NCI-H524 treated with DMSO at 0.1 percent for 48 hours (cell line): ENCODE measurements at places on chromosomes 4 and X.
A peak's percentile ranks its signal among the peaks of the same experiment; 100 is the strongest.

GRCh38 chr4:126630230-126630629, 1002.5 kb upstream of the INTU start:
- DNase-seq, result no peak

- DNase-seq, result no peak
These were observed 478.0 kb upstream of the CPEB2 start for GRCh38 chr4:14524276-14524675.

DNA sequence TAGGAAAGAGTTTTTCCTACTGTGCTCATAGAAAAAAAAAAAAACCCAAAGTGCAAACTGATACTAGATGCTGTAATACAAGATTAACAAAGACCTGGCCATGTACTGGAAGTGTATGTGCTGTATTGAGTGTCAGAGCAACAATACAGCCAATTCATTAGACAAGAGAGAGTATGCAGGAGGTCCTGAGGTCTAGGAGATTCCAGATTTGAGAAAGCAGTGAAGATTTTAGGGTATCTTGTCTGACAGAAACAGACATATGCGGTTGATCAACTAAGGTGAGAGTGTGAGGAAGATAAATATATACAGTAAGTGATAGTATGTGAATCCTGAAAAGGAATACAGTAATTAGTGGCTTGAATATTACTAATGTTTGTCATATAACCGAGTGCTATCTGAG, 3.0 kb downstream of the GPR174 start:
- no peak for DNase-seq

DNA sequence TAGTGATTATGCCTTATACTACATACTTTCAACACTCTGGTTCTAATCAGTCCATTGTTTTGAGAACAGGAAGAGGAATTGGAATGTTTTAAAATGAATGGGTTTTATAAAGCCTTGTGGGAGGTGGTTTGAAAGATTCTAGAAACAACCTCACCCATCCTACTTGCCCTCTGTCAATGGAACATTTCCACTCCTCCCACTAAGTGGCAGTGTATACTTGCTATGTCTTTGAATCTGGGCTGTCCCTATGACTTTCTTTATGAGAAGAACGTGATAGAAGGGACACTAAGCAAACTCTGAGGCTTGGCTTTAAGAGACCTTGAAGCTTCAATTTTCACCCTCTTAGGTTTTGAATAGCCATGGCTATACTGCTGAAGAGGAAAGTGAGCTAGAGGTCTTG, 611.2 kb downstream of the PPP4R3C start:
- peak; percentile 18 for DNase-seq

DNA sequence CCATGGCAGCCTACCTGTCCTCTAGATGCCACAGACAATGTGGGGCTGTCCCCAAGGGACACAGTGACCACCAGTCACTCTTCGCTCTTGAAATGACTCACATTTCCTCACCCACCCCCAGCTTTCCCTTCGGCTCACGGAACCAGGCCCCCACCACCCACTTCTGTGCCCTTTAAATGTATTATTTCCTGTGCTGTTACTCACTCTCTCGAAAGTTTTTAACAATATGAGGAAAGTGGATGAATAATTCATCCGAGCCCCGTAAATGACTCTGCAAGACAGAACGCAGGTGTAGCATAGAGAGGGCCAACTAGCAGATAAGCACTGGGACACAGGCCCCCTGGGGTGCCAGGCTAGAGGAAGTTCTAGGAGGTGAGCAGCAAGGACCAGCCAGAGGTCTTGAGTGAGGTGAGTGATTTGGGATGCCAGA, 179.5 kb upstream of the TBL1X start:
- no peak for DNase-seq

GRCh38 chrX:118038614-118039365, 77.8 kb downstream of the KLHL13 start:
- DNase-seq, result no peak

GRCh38 chrX:15497865-15498264, 2.7 kb upstream of the BMX start:
- no peak for DNase-seq

GRCh38 chr4:59381591-59381990, 1818.5 kb upstream of the ADGRL3 start:
- no peak for DNase-seq

DNA sequence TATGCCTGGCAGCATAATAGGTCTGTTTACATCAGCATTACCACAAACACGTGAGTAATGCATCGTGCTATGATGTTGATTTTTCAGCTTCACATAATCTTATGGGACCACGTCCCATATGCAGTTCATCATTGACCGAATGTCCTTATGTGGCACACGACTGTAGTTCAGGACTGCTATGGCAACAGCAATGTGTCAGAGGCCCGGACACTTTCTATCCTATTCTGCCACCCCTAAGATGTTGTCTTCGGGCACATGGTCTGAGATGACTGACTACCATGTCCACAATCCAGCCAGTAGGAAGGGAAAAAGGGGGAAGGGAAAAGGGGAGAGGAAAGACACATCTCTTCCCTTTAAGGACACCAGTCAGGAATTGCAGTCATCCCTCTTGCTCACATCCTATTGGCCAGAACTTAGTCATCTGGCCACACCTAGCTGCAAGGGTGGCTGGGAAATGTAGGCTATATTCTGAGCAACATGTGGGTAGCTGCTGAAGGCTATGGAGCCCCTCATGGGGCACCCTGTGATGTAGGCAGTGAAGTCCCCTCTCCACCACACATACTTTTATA, 196.0 kb upstream of the RBPJ start:
- no peak for DNase-seq

DNA sequence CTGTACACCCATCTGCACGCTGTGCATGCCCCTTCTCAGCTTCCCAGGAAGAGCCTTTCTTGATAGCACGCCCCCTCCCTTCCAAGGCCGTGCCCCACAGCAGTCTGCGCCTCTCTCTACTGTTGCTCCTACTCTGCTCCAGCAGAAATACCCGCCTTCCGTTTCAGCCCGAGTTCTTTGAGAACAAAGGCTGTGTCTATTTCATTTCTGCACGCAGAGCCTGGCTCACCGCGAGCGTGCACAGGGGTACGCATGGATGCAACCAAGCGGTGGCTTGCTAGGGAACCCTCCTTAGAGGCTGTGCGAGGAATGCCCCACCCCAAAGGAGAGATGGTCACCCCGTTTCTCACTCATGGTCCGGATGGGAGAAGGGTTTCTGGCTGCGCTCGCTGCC, 485 bp downstream of the AADAT start:
- DNase-seq, result peak; percentile 2

- DNase-seq, result no peak
These were observed 56.7 kb downstream of the HTRA3 start for GRCh38 chr4:8326206-8326605.

GRCh38 chr4:8241895-8242696, 27.5 kb upstream of the HTRA3 start:
- no peak for DNase-seq

DNA sequence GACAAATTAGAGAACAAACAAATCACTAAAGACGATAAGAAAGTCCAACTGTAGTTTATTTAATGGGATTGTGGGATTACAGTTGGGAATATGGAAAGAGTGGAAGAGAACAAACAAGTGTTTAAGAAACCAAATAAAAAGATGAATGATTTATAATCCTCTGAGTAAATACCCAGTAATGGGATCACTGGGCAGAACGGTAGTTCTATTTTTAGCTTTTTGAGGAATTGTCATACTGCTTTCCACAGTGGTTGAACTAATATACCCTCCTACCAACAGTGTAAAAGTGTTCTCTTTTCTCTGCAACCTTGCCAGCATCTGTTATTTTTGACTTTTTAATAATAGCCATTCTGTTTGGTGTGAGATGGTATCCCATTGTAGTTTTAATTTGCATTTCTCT, 15.0 kb downstream of the C4orf51 start:
- DNase-seq, result no peak

DNA sequence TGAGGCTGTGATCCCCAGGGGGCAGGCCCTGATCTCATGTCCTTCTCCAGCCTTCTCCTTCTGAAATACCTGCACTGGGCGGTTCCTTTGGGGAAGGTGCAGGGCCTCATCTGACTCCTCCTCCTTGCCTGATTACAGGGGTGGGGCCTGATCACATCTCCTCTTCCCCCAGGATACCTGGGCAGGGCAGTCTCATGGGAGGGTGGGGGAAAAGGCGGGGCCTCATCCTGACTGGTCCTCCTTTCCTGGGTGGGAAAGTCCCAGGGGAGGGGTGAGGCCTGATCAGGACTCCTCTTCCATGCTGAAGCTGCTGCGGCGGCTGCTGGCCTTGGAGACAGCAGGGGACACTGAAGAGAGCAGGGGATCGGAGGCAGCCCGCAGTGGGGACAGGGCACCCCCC, 13.3 kb downstream of the TFE3 start:
- no peak for DNase-seq

GRCh38 chrX:68232206-68232605, 201.1 kb downstream of the OPHN1 start:
- no peak for DNase-seq

DNA sequence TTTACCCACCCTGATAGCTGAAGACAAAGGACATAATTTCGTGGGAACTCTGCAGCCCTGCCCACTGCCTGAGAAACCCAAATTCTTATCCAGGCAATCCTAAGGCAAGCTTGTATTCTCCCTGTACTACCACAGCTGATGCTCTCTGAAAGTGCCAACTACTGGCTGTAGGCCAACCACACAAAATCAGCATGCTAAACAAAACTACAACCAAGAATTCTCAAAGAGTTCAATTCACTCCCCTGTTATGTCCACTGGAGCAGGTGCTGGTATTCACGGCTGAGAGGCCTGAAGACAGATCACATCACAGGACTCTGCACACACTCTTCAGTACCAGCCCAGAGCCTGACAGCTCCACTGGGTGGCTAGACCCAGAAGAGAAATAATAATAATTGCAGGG, 375.9 kb upstream of the NDST4 start:
- no peak for DNase-seq

- no peak for DNase-seq
These were observed 132.7 kb downstream of the ARHGAP24 start for GRCh38 chr4:85607624-85608023.

- no peak for DNase-seq
These were observed 144.0 kb downstream of the SH3KBP1 start for GRCh38 chrX:19743386-19743785.

GRCh38 chrX:107659768-107660167, 31.5 kb downstream of the PRPS1 start:
- DNase-seq, result peak; percentile 10

DNA sequence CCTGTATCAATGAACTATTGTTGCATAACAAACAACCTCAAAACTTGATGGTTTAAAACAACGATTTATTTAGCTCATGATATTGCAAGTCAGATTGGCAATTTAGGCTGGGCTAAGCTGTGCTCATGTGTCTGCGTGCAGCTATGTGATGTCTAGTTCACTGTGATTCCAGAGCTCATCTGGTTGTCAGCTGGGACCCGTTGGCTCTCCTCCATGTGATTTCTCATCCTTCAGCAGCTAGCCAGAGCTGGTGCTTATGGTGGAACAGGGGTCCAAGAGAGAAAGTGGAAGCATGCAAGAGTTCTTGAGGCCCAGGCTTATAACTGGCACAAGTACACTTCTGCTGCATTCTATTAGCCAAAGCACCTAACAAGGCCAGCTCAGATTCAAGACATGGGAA, 28.8 kb upstream of the TRPC3 start:
- DNase-seq, result no peak

DNA sequence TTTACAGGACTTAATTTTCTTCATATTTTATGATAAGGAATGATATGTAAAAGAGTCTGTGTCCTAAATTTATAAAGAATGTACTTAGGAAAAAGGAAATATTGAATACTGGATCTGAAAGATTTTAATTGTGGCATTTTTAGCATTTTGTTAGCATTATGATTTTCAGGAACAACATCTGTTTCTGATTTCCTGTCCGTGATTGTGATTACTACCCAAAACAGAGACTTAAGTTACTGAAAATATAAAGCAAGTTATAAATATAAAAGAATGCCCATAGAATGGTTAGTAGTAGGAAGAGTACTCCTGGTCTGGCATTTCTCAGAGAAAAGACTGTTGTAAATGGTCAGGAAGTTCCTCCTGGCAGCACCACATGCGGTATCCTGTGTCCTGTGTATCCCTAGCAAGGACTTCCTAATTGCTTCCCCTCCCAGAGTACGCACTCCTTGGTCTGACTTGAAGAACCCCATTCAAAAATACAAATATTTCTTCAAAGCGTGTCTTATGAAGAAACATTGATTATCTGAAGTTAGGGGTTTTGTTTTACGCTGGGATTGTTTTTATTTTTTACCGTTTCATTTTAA, 88.9 kb downstream of the RS1 start:
- no peak for DNase-seq

GRCh38 chrX:38256019-38256418, 35.3 kb upstream of the SRPX start:
- no peak for DNase-seq

GRCh38 chr4:188722911-188723310, 583.7 kb downstream of the TRIML1 start:
- no peak for DNase-seq

DNA sequence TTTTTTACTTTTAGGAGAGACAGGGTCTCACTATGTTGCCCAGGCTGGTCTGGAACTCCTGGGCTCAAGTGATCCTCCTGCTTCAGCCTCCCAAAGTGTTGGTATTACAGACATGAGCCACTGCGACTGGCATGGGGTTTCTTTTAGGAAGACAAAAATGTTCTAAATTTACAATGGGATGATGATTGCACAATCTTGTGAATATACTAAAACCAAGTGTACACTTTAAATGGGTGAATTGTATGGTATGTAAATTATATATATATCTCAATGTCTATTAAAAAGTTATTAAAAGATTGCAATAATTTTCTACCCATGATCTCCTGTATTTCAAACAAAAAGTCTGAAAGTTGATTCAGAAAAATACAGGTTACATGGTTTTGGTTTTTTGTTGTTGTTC, 9.1 kb upstream of the MAGIX start:
- no peak for DNase-seq

DNA sequence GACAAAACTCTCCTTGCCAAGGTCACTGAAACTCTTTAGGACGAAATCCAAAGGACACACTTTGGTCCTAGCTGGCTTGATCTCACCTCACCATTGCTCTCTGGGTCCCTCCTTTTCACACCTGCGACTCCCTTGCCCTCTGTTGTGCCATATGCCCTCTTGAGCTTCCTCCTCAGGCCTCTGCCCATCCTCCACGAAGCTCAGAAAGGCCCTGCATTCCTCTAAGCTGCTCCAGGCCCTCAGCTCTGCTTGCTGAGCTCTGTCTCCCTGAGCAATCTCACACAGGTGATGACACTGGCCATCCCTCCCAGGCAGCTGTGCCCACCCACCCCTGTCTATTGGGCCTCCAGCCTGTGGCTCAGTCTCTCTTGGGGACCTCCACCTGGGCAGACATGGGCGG, 10.1 kb upstream of the AFAP1 start:
- DNase-seq, result no peak

GRCh38 chr4:55512922-55513571, 33.7 kb downstream of the CLOCK start:
- DNase-seq, result no peak

- no peak for DNase-seq
These were observed 2.4 kb upstream of the IRAK1 start for GRCh38 chrX:154022108-154022507.

DNA sequence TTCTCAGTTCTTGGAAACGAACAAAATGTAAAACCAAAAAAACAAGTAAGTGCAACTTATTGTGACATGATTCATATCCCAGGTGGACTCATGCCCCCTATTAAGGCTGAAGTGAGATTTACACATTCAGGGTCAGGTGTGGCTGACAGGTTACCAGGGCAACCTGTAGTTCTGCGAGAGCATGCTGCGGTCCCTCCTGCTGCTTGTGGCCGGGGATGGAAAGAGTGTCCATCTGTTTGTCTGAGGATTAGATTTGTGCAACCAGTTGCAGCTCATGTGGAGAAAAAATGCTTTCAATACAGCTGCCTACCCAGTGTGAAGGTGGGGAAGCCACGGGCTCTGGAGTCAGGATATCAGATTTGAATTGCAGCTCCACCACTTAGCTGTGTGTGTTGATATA, 78.8 kb downstream of the FAM184B start:
- DNase-seq, result peak; percentile 66
